ENCODE measurements at places on chromosomes 7 and 10. TPM values are rescaled to one million over a fixed set of nuclear protein-coding genes. Genes with fewer than 3 reads are reported as not detected.

Gene NEUROG3
- not detected for total RNA-seq

Gene ITIH5
- not detected for total RNA-seq

Gene INMT
- 195 TPM for total RNA-seq

Gene CRTAC1
- not detected for total RNA-seq

Gene MOGAT3
- not detected for total RNA-seq

Gene KCNH2
- total RNA-seq, result under 0.01 TPM

Gene TRDMT1
- 3.6 TPM for total RNA-seq

Gene CNTNAP2
- under 0.01 TPM for total RNA-seq

Gene CCDC136
- 0.18 TPM for total RNA-seq

Gene PIK3AP1
- total RNA-seq, result not detected

Gene SPAM1
- not detected for total RNA-seq

Gene GIMAP1
- 0.81 TPM for total RNA-seq

Gene ENKUR
- total RNA-seq, result not detected

Gene NODAL
- total RNA-seq, result not detected

Gene SNX10
- total RNA-seq, result not detected

Gene GIMAP6
- total RNA-seq, result 0.32 TPM

Gene ARHGEF35
- 0.65 TPM for total RNA-seq

Gene SVOPL
- total RNA-seq, result not detected
